ENCODE measurements at places on chromosomes 4 and X.

DNA sequence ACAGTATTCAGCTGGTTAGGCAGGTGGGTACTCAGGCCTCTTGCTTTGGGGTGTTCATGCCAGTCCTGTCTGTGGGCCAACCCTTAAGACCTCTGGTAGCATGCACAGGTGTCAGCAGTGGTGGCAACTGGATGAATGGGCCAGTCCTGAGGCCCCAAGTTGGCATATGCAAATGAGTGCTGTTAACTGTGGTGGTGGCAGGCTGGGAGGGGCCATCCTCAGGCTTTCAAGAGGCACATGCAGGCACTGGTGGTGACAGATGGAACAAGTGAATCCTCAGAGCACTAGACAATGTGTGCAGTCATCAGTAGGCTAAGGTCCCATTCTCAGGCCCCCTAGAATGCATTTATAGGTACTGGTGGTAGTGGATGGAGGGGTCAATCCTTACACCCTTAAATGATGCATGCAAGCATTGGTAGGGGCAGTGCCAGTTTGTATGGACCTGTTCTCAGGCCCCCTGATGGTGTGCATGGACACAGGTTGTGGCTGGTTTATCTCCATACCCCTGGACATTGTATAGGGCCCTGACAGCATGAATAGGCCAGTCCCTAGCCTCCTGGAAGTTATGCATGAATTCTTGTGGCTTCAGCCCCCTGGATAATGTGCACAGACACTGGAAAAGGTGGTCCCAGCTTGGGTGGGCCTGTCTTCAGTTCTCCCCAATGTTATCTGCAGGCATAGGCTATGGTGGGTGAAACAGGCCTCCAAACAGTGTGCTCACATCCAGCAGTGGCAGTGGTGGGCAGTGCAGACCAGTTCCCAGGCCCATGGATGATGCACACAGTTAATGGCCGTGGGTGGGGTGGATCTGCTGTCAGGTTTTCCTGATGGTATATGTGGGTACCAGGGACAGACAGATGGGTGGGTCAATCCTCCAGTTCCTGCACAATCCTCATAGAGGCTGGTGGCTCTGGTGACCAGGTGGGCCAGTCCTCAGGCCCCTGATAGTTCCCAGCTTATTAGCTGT, 24.7 kb downstream of the TECRL start:
- no peak for DNase-seq

- DNase-seq = no peak
Measured at GRCh38 chr4:107665001-107665400, 55.0 kb downstream of the PAPSS1 start.

DNA sequence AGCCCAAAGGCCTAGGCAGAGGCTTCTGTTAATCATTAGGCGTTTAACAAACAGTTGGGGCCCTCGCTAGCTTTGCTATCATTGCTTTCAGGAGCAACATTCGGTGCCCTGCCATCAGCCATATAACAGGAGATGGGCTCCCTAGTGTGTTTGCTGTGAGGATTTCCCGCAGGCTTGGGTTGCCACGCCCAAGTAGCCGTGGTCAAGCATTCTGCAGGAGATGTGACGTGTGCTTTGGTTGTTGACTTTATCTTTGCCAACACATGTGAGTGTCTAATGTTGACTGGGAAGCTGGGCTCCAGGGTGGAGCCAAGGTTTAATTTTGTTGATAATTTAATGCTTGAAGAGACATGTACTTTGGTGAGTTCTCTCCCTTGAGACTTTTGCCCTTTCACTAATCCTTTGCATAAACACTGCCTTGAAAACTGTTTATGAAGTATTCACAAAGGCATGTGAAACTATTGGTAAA, 184.6 kb upstream of the KIT start:
- no peak for DNase-seq

DNA sequence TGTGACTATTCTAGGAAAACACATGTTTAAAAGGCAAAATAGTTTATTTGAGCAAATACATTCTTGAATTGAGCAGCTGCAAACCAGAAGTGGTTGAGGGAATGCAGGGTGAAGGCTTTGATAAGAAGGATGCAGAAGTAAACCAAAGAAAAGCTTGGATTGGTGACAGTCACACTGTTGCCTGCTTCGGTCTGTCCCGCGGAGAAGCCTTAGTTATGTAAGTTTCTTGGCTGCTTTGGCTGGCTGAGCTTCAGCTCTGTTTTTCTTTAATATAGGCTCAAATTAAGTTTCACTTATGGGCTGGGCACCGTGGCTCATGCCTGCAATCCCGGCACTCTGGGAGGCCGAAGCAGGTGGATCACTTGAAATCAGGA, 67.6 kb downstream of the FAM53A start:
- DNase-seq = no peak

GRCh38 chr4:89469930-89470375, 162.4 kb upstream of the GPRIN3 start:
- DNase-seq = no peak

GRCh38 chr4:26386386-26386785, 65.6 kb downstream of the RBPJ start:
- no peak for DNase-seq

DNA sequence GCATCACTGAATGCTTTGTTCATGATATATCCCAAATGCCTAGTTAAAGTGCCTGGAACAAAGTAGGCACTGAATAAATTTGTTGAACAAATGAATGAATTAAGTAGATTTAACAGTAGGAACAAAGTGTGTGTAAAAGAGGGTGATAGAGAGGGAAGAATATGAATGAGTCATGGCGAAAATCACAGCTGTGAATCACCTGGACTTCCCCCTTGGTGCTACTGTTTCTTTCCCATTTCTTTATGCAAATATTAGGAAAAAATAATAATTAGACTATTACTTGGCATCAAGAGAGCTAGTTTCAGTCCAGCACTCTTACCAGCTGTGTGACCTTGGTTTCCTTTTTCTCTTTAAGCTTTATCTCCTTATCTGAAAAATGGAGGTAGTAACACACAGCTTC, 9.2 kb downstream of the SPIN3 start:
- no peak for DNase-seq

DNA sequence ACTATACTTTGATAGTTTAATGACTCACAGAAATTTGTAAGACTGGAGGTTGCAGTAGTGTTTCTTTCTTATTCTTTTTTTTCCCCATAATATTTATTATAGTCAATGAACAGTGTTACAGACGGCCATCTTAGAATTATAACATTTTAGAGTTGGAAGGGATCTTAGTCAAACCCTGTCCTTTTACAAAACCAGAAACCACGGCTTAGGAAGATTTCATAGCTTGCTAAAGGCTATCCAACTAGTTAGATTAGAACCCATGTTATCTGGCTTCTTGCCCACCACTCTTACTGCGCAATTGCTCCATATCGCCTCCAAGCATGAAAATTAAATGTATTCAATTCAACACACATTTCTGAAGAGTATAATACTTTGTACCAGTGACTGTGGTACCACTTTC, 1.1 kb downstream of the XIAP start:
- DNase-seq = no peak

DNA sequence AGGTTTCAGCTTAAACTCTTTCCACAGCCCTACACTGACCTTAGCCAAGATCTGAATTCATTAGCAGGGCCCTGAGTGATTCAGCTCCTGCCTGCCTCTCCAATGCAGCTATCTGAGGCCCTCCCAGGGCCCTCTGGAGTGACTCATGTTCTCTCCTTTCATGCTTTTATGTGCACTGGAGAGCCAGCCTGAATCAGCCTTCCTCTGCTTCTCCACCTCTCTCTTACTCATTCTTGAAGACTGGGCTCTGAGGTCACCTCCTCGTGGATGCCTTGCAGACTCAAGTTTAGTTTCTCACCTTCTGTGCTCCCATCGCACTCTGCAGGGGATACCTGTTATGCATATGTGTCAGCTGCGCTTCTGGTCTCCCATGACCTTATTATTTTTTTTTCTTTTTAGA, 3.1 kb upstream of the OCIAD2 start:
- DNase-seq = peak; percentile 76

DNA sequence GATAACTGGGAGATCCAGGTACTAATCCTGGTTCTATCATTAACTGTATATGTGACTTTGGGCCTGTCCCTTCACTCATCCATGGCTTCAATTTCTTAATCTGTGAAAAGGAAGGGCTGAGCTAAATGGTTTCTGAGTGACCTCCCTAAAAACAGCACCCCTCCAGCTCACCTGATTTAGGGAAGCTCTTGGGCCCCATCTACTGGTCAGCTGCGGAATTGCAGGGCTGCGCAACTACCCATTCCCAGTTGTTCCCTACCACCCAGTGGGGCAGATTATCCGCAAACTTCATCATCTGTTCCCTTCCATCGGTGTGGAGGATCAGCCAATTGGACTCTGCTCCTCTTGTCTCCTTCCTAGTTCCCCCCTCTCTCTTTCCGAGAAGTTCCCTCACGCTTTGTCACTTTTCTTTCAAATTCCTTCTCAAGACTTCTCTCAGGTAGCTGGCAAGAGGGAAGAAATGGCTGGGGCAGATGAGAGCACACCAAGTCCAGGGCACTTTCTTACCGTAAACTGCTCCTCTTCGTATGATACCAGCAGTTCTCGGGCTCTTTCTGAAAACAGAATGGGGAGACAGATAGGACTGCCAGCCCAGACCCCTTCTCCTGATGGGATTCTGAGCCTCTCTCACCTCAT, 5.8 kb downstream of the LAS1L start:
- peak; percentile 9 for DNase-seq

GRCh38 chrX:49058794-49059193, at the start of gene CCDC120:
CCDC120 (plus strand) TSS chrX:49058999; CDS start chrX:49062042, 3,043 bp downstream.
- DNase-seq = peak; percentile 39

DNA sequence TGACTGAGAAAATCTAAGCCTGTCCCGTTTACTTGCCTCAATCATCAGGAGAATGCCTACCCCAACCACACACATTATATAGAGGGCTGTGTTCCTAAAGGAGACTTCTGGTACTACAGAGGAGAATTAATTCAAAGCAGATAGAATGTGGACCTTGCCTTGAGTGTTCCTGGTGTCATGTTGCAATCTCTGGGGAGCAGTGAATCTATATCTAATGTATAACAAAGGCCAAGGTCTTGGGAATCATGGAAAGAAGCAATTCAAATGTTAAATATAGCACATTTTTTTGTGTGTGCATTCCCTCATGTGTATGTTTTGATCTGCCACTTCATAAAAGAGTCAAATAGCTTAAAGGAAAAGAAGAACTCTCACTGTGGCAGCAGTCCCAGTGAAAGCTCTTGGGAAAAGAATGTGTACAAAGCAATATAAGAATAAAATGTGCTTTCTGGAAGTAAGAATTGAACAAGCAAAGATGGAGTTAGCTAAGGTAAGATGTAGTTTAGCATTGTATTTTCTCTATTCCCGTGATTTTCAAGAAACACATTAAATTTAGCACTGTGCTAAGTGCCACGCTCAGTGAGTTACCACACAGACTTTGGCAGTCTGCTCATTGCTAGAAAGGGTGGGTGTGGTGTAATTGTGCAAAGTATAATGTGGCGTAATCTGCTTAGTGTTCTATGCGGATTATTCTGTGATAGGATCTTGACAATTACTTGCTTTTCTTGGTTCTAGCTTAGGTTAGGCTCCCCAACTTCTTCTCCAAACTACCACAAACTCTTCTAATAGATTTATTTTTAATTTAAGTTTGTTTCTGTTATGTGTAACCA, 13.7 kb downstream of the ADH6 start:
- no peak for DNase-seq

DNA sequence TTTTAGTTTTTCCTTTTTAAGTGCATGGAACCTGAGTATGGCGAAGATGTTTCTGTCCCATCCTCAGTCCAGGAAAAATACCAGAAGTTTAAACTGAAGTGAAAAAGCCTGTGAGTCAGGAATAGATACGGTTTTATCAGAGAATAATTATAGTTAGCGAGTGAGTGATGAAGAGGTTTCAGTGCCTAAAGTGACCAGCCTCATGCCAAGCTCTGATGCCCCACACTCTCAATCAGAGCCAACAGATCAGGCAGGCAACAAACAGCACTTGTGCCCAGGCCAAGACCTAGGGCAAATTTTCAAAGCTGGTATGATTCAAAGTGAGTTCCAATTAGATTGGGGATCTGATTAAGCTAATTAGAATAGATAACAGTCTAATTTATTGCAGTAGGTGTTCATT, 212.8 kb upstream of the NRK start:
- no peak for DNase-seq

DNA sequence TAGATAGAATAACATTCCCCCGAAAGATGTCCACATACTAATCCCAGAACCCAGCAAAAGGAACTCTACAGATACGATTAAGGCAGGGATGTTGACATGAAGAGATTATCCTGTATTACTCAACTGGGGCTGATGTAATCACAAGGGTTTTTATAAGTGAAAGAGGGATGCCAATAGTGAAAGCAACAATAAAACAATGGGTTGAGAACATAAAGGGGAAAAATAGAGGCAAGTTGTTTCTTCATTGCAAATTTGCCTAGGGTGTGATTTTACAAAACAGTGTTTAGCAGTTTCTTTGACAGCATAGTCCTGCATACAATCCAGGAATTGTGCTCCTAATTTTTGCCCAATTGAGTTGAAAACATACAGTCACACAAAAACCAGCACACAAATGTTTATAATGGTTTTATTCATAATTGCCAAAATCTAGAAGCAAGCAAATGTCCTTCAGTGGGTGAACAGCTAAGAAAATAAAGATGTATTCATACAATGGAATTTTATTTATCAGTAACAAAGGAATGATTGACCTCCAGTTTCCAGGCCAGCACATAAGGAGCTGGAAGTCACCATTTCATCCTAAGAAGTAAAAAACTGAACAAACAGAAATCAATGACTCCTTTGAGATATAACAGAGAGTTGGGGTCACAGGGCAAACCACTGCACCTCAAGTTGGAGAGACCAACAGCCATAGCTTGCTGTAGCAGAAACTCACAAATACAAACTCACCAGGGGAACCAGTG, 107.2 kb downstream of the CENPC start:
- DNase-seq = no peak

DNA sequence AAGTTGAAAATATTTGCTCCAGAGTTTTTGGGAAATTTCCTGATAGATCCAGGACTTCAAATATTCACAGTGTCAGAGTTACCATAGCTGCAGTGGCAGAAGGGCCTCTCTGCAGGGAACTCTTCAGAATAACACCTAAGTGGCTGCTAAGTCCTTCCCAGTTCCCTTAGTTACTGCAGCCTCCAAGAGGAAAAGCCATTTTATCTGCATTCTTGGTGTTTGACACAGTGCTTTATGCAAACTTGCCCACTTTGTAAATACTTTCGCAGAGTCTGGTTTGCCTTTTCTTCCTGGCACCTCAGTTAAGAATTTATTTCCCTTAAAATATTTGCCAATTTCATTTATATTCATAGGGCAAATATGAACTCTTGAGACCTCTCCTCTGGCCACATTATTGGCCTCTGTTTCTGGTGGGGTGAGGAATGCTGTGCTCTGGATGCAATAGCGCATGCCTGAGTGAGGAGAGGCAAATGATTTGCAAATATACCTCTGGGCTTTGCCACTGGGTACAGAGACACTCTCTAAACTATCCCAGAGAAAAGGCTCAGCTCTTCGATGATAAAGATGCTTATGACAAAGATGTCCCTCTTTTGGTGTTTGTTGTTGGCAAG, 566.3 kb upstream of the NR3C2 start:
- DNase-seq = no peak

Data from LoVo (cell line).